ENCODE measurements at places on chromosomes 6 and 20.

- DNase-seq = no peak
These were observed 6.1 kb downstream of the MDFI start for GRCh38 chr6:41644297-41644879.

DNA sequence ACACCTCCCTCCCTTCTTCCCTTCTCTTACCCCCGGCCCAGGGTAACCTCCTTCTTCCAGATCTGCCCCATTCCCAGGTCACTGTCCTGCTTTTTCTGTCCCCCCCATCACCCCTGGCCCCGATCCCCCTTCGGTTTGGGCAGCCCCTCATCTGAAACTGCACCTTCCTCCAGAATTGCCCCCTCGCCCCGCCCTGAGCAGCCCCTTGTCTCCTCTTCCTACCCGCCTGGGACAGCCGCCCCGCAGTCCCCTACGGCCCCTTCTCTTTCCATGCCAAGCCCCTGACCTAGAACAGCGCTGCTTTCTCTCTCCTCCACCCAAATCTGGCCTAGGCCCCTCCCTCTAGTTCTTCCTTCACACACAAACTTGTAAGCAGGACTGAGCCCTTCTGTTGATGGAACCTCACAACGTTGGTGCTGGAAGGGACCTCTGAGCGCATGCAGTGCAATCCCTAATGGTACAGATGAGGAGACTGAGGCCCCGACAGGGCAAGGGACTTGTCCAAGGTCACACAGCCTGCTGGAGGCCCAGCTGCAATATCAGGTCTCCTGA is 630 bp downstream of the PPP2R5D start:
- no peak for DNase-seq

DNA sequence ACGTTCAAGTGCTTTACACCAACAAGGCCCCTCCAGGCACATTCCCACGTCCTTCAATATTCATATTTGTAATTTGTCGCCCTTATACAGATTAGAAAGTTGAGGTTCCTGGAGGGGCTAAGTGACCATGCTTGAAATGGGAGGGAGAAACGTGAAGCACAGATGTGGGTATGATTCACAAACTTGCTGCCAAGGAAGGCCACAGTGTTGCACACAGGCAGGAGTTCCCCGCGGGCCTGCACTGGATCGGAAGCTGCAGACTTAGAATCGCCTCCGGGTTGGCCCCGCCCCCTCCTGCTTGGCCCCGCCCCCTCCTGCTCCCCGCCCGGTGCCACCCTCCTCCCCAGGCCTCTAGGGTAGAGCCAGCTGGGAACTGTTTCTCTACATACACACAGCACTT is 58.2 kb upstream of the QKI start:
- DNase-seq = no peak

DNA sequence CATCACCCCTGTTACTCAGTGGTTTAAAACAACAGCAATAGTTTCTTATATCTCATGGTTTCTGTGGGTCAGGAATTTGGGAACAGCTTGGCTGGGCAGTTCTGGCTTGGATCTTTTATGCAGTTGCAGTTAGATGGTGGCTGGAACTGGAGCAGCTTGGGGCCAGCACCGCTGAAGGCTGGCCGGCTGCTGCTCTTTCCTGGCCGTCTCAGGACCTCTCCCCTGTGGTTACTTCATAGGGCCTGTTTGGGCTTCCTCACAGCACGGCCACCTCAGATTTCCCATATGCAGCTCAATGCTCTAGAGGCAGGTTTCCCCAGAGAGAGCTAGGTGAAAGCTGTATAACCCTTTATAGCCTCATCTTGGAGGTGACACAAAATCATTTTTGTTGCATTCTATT is 15.6 kb downstream of the PKIG start:
- no peak for DNase-seq

GRCh38 chr20:36360429-36360828 is 54.3 kb downstream of the DLGAP4 start:
- DNase-seq = no peak

DNA sequence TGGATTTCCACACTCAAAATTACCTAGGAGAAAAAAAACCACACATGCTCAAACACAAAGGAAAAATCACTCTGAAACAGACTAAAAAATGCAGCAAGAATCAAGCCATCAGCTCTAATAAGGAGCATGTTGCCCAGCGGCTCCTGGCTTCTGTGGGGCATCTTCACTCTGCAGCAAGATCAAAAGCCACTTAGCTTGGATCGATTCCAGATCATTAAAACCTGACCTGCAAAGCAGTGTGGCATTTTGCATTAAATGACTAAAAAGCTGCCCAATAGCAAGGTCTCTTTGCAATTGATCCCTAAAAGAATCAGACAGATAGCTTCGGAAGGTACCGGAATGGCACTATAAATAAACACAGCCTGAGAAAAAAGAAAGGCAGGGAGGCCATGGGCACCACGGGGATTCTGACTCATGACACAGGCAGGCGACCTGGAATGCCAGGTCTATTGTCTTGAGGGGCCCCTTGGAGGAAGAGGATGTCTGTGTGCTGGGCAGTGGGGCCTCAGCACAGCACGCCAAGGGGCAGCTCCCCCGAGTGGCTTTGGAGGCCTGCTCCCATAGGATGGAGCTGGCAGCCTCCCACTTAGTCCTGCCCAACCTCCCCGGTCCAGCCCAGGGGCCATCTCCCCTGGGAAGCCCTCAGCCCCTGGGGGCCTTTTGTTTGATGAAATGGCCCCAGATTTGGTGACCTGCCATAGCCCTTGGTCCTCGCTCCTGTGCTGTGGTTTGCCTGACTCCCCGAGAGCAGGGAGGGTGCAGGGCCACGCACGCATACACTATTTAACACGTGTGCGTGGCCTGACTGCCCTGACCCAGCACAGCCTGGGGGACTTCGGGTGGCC is 7.6 kb downstream of the LEMD2 start:
- DNase-seq = no peak

DNA sequence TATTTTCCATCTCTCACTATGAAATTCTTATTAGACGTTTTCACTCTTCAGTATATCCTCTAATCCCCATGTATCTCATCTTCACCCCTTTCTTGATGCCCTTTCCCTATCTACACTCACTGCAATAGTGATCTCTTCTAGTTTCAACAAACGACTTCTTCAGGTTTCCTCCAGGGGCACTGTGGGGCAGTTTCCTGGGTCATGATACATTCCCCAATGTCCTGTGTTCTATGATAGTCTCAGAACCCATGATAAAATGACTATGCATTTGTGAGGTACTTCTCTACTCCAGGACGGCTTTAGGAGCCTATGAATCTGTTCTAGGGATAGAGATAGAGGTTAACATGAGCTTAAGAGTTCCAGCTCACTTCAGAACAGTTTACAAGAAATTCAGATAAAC is 183.3 kb downstream of the FOXC1 start:
- DNase-seq = peak; percentile 6

- no peak for DNase-seq
These were observed 8.1 kb upstream of the ZC3H12D start for GRCh38 chr6:149492798-149493343.

GRCh38 chr6:137910843-137911456 is 43.9 kb downstream of the TNFAIP3 start:
- no peak for DNase-seq

DNA sequence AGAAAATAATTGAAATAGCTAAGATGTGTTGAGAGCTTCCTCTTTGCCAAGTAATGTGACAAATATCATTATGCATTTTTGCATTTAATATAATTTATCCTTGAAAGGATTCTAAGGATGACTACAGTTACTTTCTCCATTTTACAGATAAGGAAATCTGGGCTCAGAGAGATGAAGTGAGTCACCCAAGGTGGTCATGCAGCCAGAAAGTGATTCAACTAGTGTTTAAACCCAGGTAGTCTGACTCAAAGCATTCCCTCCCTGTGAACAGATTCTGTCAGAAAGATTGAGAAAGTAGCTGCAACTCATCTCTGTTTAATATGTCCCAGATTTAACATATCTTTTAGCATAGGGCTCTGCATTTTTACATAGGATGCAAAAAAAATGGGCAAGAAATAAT is 28.1 kb downstream of the NRSN1 start:
- no peak for DNase-seq

- no peak for DNase-seq
These were observed 423.6 kb downstream of the HAO1 start for GRCh38 chr20:7516621-7517111.
